Gastrocnemius medialis (tissue), 4 donors: ENCODE measurements at places on chromosomes 13 and 19. TPM values are rescaled to one million over a fixed set of nuclear protein-coding genes. Genes with fewer than 3 reads are reported as not detected.

- no peak overlapping the region for H3K27ac ChIP-seq
- DNase-seq = no peak
- H3K36me3 ChIP-seq = no peaks in the 10 kb centered on the region
- no peaks in the 10 kb centered on the region for H3K27me3 ChIP-seq
- H3K4me1 ChIP-seq = no peaks in the 10 kb centered on the region
Measured at GRCh38 chr13:23959231-23959862, 62.0 kb upstream of the C1QTNF9B start.

DNA sequence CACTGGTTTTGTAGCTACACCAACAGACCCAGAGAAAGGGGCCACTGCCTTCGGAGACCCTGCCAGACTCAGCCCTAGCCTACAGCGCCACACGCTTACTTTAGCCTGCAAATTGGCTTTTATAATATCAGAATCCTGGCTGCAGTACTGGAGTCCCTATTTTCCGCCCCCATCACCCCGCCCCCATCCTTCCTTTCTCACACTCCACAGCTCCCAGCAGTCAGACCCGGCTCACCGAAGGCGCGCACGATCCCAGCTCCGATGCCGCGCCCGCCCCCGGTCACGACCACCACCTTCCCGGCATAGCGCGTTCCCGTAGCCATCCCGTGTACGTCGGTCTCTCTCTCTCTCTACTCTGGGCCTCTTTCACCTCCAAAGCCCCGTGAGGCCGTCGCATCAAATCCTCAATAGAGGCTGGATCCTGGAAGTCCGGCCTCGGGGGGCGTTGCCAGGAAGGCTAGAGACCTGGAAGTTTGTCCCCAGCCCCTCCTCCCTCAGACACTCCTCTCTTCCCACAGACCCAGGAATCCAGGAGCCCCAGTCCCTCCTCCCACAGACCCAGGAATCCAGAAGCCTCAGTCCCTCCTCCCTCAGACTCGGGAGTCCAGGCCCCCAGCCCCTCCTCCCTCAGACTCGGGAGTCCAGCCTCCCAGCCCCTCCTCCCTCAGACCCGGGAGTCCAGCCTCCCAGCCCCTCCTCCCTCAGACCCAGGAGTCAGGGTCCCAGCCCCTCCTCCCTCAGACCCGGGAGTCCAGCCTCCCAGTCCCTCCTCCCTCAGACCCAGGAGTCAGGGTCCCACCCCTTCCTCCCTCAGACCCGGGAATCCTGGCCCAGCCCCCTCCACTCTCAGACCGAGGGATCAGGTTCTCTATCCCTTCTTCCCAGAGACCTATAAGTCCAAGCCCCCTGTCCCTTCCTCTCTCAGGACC, at the start of gene HSD17B14:
TSS of gene HSD17B14 (minus strand) at position 403 of the 929 bp plus-strand sequence. CDS start at position 323, 80 bp downstream.
- H3K27me3 ChIP-seq = no peaks in the 10 kb centered on the region
- H3K4me3 ChIP-seq = peak within 1 kb of the TSS; percentile 26
- no peaks in the 10 kb centered on the region for H3K4me1 ChIP-seq
- no peak for DNase-seq
- no peaks in the 10 kb centered on the region for H3K36me3 ChIP-seq

DNA sequence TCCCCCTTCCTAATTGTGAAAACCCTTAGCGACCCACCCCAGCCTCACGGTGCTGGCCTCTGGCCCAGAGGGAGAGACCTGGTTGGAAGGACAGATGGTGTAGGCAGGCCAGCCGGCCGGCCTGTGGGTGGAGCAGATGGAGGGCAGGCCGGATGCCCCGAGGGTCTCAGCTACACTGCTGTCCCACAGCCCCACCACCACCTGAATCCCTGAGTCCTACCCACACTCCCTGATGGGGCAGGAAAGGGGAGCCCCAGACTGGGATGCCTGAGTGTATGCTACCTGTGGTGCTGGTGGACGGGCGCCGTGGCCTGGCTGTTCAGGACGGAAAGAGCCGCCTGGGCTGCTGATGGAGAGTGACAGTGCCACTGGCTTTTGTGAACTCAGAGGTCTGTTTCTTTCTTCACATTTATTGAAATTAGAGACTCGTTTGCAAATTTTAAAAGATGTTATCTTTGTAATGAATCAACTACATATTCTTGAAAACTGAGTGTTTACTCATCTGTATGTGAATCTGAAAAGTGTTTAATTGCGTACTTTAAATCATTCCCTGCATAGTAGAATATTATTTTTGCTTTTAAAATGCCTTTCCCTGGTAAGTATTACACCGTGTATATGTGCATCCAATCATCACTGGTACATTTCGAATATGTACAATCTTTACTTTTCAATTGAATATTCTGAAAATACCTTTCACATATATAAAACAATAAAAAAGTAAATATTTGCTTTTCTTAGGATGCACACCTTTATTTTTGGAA, 35.7 kb downstream of the TFDP1 start:
- no peak for DNase-seq
- no peaks in the 10 kb centered on the region for H3K36me3 ChIP-seq

DNA sequence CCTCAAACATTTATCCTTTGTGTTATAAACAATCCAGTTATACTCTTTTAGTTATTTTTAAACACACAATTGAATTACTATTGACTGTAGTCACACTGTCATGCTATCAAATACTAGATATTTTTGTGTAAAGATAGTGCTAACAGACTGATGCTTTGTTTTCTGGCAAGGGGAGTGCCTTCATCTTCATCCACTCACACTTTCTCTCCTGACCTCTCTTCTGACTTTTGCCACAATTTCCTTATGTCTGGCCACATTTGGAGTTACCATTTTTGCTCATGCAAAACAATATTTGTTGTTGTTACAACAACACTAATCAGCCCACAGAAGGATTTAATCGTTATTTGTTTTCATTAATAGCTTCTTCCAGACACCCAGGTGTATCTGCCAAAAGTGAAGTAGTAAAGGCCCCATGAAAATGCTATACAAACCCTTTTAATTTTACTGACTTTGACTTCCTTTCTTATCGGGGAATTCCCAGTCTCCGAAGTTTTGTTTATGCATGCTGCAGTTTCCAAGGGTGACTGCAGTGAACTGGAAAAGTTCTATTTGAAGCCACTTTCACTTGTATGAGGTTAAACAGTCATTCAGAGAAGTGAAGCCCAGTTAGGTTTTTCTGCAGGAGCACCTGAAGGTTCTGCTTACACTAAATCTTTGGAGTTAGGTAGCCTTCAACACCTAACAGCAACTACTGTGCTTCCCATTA, 66.1 kb upstream of the FRY start:
- no peaks in the 10 kb centered on the region for H3K36me3 ChIP-seq
- H3K4me3 ChIP-seq = no peak overlapping the region
- no peaks in the 10 kb centered on the region for H3K27me3 ChIP-seq
- DNase-seq = no peak
- H3K27ac ChIP-seq = no peak overlapping the region

The FUT2 gene
- total RNA-seq = 0.19 TPM

DNA sequence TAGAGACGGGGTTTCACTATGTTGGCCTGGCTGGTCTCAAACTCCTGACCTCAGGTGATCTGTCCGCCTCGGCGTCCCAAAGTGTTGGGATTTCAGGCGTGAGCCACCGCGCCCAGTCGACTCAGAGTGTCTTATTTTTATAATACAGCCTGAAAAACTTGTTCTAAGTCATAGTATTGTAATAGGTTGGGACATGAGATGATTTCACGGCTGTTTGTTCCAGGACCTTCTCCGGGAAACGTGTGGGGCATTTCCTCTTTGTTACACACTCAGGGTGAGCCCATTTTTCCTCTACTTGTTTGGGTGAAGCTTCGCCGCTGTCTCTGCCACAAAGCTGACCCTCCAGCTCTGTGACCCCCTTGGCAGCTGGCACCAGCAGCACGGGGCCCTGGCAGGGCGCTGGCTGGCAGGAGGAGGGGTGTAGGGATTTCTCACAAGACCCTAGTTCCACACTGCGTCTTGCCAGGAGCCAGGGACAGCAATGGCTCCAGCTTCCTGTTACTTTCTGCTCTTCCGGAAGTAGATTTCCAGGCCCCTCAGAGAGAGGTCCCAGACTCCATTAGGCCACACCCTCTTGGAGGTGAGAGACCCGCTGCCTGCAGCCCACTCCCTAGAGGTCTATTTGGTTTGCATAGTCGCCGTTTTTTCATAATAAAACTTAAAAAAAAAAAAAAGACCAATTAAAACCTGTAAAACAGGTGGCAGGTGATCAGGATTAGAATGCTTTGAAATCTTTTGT, 15.6 kb downstream of the FGF21 start:
- DNase-seq = no peak
- H3K27ac ChIP-seq = peak overlapping the region; percentile 90
- H3K4me1 ChIP-seq = peaks cover 26% of the 10 kb centered on the region
